COR-L47 (cell line): ENCODE measurements at places on chromosomes 3 and 15.
A peak's percentile ranks its signal among the peaks of the same experiment; 100 is the strongest.

DNA sequence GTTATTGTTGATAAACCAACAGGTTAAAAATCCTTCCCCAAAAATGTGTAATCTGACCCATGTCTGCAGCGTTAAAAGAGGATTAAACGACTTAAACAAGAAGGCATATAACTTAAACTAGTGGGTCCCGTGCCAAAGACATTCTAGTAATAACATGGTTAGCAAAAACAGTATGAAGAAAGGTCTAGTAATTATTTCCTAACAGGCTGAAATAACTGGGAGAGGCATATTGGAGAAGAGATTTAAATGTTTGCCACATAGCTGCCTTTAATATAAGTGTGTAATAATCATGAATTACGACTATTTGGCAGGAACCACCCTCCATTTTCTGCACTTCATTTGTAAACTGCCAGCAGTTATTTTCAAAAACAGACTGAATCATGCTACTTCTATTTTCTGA lies 67.7 kb upstream of the CSPG5 start:
- no peak for DNase-seq

DNA sequence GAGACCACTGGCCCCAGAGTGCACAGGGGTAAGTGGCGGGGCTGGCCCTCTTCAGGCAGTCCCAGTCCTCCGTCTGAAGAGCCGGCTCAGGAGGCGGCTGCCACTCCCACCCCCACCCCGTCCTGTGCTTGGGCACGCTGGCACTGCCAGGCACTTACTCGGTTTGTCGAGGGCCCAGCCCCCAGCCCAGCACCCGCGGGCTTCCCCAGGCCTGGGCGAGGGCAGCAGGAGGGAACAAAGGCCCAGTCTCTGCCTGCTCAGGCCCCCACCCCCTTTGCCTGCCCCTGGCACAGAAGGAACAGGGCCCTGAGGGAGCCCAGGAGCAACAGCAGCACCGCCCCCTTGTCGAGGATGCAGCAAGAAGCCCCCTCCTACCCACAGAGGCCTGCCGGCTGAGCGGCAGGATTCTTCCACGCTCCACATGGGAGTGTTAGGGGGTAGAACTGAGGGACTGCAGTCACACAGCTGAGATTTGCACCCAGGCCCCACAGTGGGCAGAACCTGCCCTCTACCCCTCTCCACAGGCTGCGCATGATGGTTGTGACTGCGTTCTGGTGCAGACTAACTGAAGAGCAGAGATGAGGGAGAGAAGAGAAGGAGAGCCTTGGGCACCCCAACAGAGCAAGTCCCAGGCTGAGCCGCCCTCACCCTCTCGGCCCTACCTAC lies 8.9 kb downstream of the DUSP7 start:
- DNase-seq, result no peak

GRCh38 chr3:173652093-173652492 lies 254.5 kb downstream of the NLGN1 start:
- no peak for DNase-seq

DNA sequence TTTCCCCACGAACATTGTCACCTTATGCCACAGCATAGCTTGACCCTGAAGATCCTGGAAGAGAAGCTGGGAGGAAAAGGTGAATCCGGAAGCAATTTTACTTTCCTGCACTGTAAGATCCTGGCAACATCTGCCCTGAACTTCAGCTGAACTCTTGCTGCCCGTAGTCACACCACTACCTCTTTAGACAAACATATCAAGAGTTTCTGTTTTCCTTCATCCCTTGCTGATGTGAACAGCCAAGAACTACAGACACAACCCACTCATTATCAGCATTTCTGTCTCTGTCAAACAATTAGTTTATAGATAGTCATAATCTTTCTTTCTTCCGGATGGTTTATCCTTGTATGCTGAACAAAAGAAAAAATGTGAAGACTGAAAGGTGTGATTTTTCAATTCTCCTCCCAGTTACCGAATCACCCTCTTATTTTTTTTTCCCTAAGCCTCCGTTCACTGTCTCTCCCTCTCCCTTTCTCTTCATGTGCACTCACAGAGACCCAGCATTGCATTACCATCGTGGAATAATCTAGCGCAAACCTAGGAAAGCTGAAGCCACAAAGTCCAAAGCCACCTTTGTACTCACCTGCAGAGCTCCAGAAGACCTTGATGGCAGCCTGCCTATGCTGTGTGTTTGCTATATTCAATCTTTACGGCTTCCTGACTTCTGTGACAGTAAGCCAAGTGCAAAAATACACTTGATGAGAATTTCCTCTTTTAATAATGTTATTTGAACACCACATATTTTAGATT lies 229.2 kb downstream of the CDIN1 start:
- DNase-seq, result no peak

GRCh38 chr3:106197532-106198194 lies 328.9 kb upstream of the CBLB start:
- DNase-seq, result no peak

GRCh38 chr3:30680789-30681648 lies 74.6 kb downstream of the TGFBR2 start:
- DNase-seq, result no peak

DNA sequence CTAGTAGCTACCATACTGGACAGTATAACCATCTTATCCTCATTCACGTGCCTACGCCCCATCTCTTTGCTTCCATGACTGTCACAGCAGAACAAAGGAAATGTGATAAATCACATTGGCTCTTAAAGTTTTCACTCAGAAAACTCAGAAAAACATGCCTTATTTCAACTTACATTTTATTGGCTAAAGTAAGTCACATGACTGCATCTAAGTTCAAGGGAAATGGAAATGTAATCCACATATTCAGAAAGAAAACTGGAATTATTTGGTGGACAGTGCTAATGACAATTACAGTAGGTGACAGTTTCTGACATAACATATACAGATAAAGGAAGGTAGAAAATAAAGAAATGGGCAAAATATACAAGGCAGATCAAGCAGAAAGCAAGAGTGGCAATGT lies 37.4 kb upstream of the VILL start:
- DNase-seq, result no peak

DNA sequence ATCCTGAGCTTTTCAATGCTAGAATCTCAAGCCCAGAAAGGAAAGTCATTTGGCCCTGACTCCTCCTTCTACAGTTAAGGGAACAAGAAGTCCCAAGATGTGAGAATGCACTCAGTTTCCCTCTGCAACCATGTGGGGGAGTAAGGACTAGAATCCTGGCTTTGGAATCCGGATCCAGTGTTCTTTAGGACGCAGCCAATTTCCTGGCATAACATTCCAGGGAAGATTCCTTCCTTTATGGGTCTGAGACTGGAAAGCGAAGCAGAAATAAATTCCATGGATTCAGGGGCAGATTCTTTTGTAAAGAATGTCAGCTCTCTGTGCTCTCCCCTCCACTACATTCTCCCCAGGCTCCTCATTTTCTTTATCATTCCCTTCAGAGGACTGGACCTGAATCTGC lies 151.8 kb upstream of the SOX14 start:
- DNase-seq, result no peak

DNA sequence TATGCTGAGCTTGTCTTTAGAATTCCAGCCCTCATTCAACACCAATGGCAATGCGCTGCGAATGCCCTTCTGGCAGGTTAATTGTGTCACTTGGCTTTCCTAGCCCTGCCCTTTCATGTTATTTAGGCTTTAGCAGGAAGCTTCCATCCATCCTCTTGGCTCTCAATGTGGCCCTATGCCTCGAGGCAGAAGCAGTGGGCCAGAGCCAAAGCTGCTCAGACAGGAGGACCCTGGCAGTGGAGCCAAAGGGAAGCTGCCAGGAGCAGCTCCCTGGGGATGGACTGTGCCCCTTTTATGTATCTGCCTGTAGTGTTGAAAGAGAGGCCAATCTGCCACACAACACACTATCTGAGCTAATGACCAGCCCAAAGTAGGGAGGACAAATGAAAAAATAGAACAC lies 376.4 kb downstream of the CTNNB1 start:
- no peak for DNase-seq

DNA sequence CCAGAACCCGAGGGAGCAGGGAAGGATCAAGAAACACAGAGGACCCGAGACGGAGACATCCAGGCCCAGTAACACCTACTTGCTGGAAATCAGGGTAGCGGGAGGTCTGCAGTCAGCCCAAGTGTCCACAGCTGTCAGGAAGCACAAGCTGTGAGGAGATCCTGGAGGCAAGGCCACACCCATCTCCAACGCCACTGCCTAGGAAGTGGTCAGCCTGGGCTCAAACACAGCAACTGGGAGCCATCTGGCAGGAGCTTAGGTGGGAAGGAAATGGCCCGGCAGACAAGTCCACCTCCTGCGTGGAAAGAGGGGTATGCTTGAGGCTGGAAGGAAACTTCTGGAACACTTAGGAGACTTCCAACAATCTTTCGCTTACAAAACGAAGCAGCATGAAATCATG lies 407.1 kb downstream of the VPS13C start:
- peak; percentile 4 for DNase-seq

GRCh38 chr3:129723558-129724324 lies 117.3 kb upstream of the PLXND1 start:
- no peak for DNase-seq

- no peak for DNase-seq
Observed at GRCh38 chr3:45939341-45939771, 3.9 kb upstream of the CXCR6 start.

DNA sequence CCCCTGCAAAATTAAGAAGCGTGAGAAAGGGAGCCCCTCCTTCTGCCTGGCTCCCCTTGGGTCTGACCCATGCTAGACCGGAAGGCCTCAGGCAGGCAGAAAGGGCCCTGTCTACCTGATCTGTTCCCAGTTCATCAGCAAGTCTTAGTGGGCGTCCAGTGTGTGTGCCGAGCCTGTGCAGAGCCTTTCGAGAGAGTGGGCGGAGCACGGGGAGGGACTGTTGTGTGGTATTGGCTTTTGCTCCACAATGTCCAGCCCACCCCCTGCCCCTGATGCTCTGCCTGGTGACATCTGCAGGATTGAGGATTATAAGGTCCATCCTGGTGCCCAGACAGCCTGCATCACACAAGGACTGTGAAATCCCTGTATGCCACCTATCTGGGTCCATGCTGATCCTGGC lies 82.9 kb downstream of the CHDH start:
- DNase-seq, result no peak

GRCh38 chr3:141454906-141455602 lies 31.8 kb upstream of the RASA2 start:
- peak; percentile 70 for DNase-seq

DNA sequence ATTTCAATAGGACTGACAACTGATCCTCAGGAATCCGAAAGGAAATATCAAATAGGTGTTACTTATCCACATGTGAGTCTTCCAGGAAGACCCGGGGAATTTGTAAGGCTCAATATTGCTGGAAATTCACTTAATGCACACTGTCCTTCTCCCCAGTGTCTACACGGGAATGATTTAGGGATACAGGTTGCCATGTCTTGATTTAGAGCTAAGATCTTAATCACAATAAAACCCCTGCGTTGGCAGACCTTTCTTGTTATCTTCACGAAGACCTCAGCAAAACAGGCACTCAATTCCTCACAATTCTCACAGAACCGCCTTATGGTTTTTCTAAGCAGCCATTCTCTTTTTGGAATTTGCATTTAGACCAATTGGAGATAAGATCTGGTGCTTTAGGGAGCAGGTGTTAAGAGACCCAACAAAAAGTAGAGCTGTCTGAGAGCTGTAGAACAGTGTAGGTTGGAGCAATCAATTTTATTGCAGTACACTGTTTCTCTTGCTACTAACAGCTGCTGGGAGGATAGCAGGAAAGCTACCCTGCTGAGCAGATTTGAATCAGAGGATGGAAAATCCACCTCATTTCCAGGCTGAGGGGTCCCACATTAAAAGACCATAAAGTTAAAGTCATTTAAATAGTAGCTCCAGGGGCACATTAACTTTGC lies 925.7 kb downstream of the EPHA3 start:
- DNase-seq, result peak; percentile 3

DNA sequence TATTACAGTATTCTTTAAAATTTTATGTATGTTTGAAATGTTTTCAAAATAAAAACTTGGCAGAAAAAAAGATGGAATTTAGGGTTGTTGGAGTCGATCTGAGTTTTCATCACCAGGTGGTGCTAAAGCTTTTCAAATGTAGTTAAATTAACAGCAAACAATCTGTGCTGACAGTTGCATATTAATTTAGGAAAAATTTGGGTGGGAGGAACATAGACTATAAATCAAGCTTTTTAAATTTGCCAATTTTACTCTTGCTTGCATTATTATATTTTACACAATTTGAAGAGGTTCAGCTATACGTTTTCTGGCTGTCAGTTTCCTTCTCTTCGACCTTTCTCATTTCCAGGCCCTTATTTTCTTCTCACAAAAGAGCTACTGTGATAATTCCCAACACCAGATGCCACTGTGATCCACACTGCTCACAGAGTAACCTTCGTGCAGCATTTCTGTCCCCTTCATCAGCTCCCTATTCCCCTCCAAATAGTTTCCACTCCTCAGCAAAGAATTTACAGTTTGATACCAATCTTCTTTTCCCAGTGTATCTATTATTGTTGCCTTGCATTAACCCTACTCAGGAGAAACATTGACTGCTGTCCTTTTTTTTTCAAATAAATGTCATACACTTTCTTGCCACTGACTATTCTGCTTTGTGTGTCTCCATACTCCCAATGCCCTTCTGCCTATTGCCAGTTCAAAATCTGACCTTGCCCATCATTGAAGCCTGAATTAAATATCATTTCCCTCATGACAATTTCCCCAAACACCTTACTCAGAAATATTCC lies 53.4 kb upstream of the EIF5A2 start:
- DNase-seq, result peak; percentile 38

GRCh38 chr3:116444819-116445310 lies 422 bp downstream of the LSAMP start:
- peak; percentile 36 for DNase-seq

DNA sequence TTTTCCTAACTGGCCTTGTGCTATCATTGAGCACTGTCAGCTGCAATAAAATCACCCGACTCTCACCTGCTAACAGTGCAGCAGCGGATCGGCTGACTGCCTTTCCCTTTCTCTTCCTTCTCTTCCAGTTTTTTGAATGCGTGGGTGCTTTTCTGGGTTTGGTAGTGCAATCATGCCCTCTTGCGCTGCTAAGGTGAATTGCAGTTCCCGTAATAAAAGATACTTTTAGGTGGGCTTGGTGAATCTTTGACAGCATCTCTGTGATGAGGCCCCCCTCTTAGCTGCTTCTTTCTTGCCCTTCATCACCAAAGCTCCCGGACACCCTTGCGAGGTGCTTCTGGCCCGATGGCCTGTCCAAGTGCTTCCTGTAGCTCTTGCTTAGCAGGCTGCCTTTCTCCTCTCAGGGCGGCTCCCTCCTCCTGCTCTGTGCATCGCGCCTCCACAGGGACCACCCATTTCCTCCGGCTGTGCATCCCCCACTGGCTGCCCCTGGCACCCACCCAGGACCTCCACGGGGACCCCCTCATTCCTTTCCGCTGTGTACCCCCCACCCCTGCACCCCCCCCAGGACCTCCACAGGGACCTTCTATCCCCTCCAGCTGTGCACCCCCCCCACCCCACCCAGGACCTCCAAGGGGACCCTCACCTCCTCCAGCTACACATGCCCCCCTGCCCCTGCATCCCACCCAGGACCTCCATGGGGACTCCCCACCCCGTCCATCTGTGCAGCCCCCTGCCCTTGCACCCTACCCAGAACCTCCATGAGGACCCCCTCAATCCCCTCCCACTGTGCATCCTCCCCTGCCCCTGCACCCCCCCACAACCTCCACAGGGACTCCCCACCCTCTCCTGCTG lies 50.8 kb upstream of the RPL32 start:
- peak; percentile 22 for DNase-seq

GRCh38 chr3:29282427-29283230 lies 1.8 kb downstream of the RBMS3 start:
- no peak for DNase-seq

GRCh38 chr15:85116925-85117646 lies 135.4 kb downstream of the PDE8A start:
- no peak for DNase-seq
